D341Med (cell line): ENCODE measurements at places on chromosomes 12 and 14.
A peak's percentile ranks its signal among the peaks of the same experiment; 100 is the strongest.

GRCh38 chr12:622416-622815 lies 40.8 kb downstream of the NINJ2 start:
- DNase-seq, result no peak

DNA sequence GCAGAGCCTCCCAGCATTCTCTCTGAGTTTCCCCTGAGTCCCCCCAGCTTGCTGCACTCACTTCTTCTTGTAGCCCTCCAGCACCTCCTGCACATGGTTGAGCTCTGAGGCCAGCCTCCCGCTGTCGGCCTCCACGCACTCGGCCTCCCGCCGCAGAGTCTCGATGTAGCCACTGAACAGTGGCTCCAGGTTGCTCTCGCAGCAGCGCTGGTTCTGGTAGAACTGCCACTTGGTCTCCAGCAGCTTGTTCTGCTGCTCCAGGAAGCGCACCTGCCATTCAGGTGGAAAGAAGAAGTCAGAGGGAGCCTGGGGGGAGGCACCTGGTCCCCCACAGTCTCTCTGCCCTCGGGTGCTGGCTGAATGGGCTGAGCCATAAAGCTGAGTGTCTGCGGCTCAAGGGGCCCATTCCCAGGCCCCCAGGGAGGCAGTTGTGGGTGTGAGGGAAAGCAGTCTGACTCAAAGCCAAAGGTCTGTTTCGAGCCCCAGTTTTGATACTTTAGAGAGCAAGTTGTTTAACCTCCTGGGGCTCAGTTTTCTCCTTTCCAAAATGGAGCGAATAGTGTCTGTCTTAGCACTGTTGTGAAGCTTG lies 2.3 kb downstream of the KRT85 start:
- no peak for DNase-seq

DNA sequence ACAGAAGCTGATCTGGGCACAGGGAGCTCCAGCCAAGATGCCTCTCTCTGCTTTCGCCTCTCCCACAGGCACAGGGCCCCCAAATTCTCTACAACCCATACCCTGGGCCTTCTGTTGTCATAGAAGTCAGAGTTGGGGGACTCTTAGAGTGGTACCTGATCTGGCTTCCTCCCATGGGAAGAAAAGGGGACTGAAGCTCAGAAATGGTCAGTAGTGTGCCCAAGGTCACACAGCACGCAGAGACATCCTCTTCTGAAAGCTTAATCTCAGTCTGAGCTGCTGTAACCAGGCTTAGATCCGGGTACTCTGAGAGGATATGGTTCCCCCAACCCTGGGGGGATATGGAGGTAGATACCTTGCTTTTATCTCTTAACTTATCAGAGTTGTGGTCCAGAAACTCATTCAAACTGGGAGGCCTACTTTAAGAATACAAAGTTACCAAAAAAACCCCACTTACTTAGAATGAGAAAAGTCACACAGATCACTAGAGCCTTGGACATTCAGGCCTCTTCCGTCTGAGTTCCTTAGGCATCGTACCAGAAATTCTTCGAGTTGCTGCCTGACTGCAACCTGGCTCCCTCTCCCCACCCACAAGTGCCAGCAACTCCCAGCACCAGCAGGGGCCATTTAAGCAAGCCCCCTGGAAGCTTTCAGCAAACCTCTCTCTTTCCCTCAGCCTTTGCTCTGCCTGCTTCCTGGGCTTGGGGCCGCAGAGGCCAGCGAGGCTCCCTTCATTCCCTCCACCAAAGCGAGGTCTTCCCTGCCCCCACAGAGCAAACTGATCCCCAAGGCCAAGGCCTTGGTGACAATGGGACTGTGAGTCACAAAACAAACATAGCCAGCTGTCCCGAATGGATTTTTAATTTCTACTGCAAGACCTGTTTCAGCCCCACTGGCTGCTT lies 13.9 kb downstream of the KRT7 start:
- no peak for DNase-seq

DNA sequence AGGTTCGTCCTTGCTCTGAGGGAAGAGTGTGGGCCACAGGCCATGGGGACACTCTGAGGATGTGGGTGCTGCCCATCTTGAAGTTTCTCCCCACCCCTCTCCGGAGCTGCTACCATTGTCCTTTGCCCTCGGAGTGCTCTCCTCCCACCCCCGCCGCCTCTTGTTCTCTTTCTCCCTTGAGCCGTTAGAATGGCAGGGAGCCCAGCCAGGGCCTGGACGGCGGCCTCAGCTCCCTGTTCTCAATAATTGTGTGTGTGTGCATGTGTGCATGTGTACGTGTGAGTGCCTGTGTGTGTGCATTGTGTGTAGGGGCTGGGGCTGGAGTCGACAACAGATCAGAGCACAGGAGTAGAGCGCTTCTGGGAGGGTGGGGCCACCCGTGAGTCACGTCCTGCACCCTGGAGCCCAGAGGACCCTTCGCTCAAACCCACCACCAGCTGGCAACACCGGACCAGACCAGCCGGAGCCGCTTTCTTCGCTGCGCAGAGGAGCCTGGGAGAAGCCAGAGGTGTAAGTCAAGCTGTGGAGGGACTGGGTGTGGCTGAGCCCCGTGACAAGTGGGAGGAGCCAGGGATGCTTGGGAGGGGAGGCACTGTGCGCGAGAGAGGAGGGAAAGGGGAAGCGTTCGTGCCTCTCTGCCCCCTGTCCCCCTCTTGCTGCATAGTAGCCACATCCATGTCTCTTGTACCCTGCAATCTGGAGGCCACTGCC lies 25.9 kb upstream of the KCNA5 start:
- DNase-seq, result no peak

- no peak for DNase-seq
These were observed 20.8 kb downstream of the MLXIP start for GRCh38 chr12:122099280-122099749.

DNA sequence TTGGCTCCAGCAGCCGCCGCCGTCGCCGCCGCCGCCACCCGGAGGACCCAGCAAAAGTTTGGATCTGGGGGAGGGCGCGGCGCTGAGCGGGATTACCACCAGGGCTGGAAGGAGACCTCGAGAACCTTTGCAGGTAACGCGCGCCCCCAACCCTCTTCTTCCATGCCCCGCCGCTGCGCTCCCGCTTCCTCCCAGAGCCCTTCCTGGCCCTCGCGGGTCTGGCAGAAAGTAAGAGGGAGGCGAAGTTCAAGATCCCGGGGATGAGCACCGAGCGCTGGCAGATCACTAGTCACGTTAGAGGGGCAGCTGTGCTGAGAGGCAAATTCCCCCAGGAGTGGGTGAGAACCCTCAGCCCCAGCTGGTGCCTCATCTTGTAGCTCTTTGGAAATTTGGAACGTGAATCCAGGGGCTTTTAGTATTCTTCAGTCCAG lies 3.9 kb downstream of the FLRT2 start:
- peak; percentile 47 for DNase-seq

- DNase-seq, result no peak
These were observed 240.9 kb downstream of the DPF3 start for GRCh38 chr14:72653026-72653425.

- no peak for DNase-seq
These were observed 54.8 kb downstream of the SAMD4A start for GRCh38 chr14:54621686-54622085.

DNA sequence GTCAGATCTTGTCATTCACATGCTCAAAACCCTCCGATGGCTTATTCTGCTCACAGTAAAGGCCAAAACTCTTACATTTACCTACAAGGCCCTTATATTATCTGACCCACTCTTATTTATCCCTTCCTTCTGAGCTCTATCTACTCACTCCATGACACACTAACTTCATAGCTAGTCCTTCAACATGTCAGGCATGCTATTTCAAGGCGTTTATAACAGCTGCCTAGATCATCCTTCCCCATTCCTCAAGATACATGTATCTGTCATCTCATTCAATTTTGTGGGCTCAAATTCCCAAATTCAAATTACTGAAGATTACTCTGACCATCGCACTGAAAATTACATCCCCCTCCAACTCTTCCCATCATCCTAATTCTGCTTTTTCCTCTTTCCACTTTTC lies 6.9 kb downstream of the MIS18BP1 start:
- no peak for DNase-seq

- no peak for DNase-seq
These were observed 125.9 kb downstream of the EFCAB11 start for GRCh38 chr14:89828471-89829165.

- no peak for DNase-seq
These were observed 181.2 kb upstream of the BTG1 start for GRCh38 chr12:92326877-92327276.

- peak; percentile 61 for DNase-seq
These were observed 204.3 kb downstream of the ESR2 start for GRCh38 chr14:64089920-64090319.

DNA sequence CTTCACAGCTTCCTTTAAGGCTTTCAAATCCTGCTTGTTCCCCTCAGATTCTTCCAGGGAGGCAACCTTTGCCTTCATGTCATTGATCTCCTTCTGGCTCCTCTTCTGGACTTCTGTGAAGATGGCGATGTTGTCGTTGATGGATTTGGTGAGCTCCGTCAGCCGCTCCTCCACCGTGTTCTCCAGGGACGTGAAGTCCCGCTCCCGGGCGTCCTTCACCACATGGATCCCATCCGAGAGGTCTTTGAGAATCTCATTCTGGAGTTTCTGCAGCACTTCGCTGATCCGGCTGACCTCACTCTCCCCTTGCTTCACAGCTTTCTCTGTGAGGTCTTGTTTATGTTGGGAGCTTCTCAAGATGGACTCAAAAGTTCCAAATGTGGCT lies 7.9 kb downstream of the CKAP4 start:
- no peak for DNase-seq

GRCh38 chr12:109518820-109519665 lies 41.6 kb downstream of the UBE3B start:
- DNase-seq, result peak; percentile 77

- no peak for DNase-seq
These were observed 57.9 kb downstream of the SLC38A1 start for GRCh38 chr12:46210873-46211439.

GRCh38 chr12:94769047-94769420 lies 118.7 kb upstream of the TMCC3 start:
- no peak for DNase-seq

DNA sequence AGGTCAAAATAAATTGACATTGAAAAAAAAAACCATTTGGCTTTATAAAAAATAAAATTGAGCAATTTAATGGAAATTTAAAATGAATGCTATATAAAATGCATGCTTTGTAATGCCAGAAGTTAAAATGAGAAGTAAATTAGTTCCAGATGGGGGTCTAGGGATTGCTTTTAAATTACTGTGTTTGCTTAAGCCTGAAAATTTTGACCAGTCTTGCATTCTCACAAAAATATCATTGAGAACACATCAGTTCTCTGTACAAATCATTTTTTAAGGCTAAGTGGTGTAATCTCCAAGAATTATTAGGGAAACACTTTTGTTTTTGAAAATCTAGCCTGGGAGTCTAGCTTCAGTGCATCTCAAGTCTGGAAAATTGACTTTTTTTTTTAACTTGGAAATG lies 90.7 kb downstream of the RERG start:
- DNase-seq, result no peak

GRCh38 chr14:47353186-47353585 lies 322.2 kb downstream of the MDGA2 start:
- no peak for DNase-seq
